ENCODE measurements at places on chromosomes 1 and 21.

DNA sequence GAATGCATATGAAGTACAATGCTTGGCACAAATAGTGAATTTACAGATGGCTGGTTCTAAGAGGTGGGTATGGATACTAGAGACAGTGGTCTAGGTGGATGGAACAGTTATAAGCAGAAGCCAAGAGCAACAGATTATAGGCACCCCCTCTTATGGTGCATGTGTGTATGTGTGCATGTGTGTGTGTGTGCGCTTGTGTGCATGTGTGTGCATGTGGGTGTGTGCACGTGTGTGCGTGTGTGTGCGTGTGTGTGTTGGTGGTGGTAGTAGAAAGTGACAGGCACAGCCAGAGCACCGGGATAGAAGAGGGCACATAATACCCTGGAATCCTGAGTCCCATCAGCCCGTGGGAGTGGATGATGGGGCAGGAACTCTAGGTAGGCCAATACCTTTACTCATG is 1.3 kb downstream of the NCMAP start:
- no peak for DNase-seq

- no peak for DNase-seq
Measured at GRCh38 chr1:2805801-2806430, 4.4 kb upstream of the TTC34 start.

GRCh38 chr1:101843160-101843559 is 153.6 kb downstream of the OLFM3 start:
- DNase-seq, result no peak

GRCh38 chr1:167221126-167221737 is 546 bp downstream of the POU2F1 start:
- no peak for DNase-seq

GRCh38 chr1:21311016-21311415 is 20.8 kb upstream of the ECE1 start:
- peak; percentile 88 for DNase-seq

DNA sequence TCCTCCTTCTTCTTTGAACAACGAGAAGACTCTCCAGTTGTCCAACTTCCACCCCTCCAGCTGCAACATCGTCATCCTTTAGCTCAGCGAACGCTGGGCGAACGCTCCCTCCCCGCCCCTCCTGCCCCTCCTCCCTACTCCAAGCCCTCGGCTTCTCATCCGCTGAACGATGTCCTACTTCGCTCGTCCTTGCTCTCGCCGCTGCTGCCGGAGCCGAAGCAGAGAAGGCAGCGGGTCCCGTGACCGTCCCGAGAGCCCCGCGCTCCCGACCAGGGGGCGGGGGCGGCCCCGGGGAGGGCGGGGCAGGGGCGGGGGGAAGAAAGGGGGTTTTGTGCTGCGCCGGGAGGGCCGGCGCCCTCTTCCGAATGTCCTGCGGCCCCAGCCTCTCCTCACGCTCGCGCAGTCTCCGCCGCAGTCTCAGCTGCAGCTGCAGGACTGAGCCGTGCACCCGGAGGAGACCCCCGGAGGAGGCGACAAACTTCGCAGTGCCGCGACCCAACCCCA is at the start of gene BCAN:
Gene BCAN (plus strand): TSS at position 357 of the 504 bp plus-strand sequence. CDS start 3,938 bp downstream, outside the sequence.
- no peak for DNase-seq

- no peak for DNase-seq
Measured at GRCh38 chr1:206738370-206739366, 31.9 kb upstream of the IL19 start.

Data from fibroblast of gingiva (primary cell).